ENCODE measurements at places on chromosomes 1 and 21.

- DNase-seq, result no peak
Observed at GRCh38 chr1:154075746-154076145, 79.1 kb downstream of the NUP210L start.

DNA sequence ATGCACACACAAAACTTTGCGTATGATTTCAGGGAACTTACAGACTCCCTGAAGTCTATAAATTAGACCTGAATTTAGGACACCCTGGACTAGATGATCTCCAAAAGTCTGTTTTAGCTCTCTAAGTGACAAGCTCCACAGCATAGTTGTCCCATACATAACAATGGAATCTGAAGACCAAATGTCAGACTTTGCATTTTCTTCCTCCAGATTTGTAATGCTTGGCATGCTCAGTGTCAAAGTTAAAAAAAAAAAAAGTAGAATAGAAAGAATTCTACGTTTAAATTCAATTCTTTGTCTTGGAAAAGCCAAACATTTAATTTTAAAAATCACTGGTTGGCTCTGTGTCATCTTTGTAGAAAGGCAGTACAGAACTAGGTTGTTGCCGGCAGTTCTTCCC lies 66.7 kb downstream of the OLFML2B start:
- no peak for DNase-seq

DNA sequence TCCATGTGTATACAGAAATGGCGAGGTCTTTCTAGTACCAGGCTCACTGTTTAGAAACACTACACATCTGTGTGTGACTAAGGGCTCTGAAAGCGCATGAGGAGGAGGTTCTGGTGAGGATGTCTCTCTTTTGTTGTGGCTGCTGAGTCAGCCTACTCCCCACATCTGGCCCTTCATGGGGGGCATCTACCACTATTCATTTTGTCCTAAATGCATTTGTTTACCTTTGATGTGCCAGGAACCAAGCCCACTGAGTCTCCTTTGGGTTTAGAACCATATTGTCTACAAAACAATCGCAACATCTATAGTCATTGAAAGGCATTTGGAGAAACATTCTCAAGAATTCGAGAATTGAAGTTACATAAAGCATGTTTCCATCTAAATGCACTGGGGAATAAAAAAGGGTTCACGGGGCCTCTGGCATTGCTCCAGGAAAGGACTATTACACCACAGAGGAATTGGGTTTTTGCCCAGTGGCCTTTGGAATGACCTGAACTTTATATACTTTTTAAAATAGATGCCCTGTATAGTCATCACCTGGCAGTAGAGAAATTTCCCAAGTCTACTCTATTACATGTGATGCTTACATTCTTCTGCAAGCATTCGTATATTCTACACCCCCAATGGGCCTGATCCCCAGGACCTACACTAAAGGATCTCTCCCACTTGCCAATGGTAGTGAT lies 35.1 kb upstream of the ADORA3 start:
- DNase-seq, result no peak

- DNase-seq, result no peak
Observed at GRCh38 chr1:167713330-167714081, 8.3 kb upstream of the MPZL1 start.

DNA sequence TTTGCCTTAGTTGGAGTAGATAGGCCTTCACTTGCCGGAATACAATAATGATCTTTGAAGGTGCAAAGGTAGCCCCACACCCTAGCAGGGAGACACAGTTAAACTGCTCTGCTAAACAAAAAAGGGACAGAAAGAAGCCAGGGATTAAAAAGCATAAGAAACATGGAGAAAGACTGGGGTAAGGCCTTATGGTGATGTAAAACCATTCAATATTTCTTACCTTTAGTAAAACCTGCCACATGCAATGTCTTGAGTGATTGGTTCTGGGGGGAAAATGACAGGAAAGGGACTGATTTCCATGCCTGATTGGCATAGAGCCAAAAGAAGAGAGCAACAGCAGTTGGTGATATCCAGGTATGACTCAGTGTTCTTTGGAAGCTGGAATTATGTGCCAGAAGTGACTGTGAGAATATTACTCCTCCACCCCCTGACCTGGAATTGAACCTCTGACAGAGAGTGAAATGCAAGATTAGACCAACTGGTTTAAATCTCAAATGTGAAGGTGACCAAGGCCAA lies 8.1 kb downstream of the DNASE2B start:
- DNase-seq, result no peak

GRCh38 chr1:222392556-222392955 lies 155.3 kb downstream of the HHIPL2 start:
- no peak for DNase-seq

- DNase-seq, result no peak
Observed at GRCh38 chr1:227317523-227318015, 723 bp downstream of the CDC42BPA start.

DNA sequence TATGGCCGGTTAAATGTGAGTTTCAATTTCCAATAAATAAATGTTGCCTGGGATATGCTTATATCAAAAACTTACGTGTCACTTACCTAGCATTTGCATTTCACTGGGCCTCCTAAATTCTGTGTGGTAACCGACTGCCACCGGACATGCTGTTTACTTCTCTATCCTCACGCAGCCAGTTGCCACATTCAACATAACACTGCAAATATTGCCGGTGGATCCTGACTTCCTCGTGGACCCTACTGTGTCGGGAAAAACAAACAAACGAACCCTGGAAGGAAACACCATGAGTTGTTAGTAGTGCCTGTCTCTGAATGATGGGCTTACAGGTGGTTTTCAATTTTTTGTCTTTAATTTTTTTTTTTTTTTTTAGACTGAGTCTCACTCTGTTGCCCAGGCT lies 54.1 kb downstream of the RIPK4 start:
- no peak for DNase-seq

- DNase-seq, result no peak
Observed at GRCh38 chr1:58722414-58722813, 22.6 kb upstream of the MYSM1 start.

DNA sequence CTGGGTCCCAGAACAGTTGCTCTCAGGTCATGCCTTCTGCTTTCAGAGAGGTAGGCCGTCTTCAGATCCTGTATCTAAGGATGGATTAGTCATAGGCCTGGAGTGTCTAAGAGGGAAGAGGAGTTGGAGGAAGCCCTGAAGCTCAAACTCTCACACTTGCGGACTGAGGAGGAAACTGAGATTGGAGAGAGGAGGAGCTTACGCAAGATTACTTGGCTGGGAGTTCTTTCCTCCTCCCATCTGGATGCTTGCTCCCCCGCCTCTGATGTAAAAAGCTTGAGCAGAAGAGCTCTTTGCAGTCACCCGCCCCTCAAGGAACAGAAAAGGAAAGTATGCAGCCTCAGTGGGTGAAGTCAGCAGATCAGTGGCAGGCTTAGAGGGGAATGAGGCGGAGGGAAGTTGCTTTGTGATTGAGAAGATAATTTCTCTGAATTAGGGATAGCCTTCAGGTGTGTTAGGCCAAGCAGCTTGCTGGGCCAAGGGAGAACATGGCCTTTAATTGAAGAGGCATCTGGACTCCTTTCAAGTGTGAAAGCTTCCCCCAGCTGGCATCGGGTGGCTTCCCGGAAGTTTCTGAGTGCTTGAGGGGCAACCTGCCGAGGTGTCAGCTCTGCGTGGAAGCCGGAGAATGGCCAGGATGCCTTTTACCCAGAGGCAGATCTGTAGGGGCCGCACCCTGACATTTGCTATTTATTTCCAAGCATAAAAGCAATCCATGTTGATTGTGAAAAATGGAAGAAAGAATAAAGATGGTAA lies 6.6 kb downstream of the ADORA1 start:
- DNase-seq, result no peak

- DNase-seq, result no peak
Observed at GRCh38 chr1:116404699-116405098, 31.7 kb downstream of the ATP1A1 start.

DNA sequence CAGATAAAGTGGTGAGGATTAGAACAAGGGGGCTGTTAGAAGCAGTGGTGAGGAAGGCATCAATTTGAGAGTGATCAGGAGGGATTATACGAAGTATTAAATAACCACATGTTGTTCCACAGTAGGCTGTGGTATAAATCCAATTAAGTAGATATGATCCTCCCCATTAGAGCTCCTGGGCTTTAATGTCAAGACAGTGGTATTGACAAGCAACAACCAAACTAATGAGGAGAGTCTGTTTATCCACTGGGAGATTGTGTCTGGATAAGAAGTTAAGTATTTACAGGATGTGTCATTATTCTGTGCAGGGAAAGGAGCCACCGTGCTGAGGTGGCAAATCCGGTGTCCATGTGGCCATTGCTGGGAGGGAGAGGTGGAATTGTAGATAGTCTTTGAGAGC lies 5.8 kb downstream of the ACTN2 start:
- DNase-seq, result no peak

DNA sequence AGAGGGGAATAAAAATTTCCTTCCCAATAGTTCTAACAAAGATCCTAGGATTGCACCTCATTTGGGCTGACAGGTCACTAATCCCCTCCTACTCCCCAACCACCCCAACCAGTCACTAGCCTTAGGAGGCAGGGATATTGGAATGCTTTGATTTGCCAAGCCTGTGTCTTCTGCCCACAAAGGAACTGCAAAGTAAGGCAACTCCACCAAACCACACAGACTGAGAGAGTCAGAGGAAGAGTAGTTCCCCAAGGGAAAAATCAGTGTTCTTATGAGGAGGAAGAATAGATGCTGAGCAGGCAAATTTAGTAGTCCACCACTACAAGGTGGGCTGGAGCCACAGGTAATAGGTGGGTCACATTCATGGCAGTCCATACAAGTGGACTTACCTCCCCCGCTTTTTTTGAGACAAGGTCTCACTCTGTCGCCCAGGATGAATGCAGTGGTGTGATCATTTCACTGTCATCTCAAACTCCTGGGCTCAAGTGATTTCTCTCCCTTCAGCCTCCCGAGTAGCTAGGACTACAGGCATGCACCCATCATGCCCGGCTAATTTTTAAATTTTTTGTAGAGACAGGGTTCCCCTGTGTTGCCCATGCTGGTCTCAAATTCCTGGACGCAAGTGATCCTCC lies 3.7 kb upstream of the TMEM39B start:
- no peak for DNase-seq

DNA sequence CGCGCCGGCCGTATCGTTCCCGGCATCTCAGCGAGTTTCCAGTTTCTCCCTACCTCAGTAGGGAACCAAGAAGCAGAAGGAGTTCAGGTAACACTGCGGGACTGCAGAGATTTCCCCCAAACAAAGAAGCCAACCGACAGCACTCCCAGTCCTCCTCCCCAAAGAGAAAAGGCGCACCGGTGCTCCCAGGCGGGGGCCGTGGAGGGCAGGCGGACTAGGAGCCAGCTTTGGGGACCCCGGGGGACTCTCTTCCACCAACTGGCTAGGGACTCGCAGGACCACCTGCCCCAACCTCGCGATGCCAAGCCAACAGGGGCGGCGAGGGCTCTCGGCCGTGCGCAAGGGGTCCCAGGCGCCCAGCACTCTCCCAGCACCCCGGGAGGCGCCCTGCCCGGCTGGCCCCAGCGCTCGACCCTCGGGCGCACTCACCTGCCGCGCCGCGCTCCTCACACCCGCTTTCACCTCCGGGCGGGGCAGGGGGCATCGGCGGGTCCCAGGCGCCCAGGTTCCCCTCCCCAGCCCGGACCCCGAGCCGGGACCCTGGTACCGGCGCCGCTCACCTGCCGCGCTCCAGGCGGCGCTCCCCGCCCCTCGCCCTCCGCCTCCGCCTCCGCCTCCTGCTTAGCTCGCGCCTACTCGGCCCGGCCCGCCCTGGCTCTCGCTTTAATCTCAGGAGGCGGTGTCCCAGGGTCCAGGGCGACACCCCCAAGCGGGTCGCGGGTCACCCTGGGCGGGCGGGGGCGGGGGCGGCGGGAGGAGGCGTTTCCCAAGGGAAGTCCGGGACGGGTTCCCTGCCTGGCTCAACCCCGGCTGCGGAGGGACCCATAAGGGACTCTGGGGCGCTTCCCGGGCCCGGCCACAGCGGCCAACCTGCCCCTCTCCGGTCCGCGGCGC lies at the start of gene TMPRSS2:
TMPRSS2 (minus strand) TSS at position 638 of the 894 bp plus-strand sequence. CDS start 10,025 bp downstream, outside the sequence.
- no peak for DNase-seq

DNA sequence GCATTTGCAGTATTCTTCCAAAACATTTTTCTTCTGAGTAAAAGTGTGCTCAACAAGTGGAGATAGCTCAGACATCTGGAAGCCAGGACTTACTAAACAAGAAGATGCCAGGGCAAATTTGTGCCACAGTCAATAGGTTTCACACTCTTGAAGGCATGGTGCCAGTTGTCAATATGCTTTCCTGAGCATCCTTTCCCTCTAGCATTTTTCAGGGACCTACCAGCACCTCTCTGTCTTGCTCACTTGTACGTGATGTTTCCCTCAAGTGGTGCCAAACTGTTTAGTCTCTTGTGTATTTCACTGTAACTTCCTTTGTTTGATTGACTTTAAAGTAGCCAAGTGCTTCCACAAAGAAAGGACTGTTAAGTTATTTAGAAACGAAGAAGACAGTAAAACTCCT lies 194.0 kb upstream of the SGIP1 start:
- no peak for DNase-seq

- DNase-seq, result no peak
Observed at GRCh38 chr1:37009521-37009920, 24.8 kb downstream of the GRIK3 start.

- DNase-seq, result no peak
Observed at GRCh38 chr1:24484199-24484598, 18.4 kb upstream of the RCAN3 start.

- DNase-seq, result no peak
Observed at GRCh38 chr21:29739176-29739575, 200.6 kb downstream of the GRIK1 start.

Measured in stimulated activated CD4-positive, alpha-beta T cell treated with anti-CD3 and anti-CD28 coated beads, Interleukin-1b, Interleukin-23, amount 100 ng/mL, for 1 hour (primary cell).